ENCODE measurements at places on chromosomes 13 and 19.
A peak's percentile ranks its signal among the peaks of the same experiment; 100 is the strongest.

DNA sequence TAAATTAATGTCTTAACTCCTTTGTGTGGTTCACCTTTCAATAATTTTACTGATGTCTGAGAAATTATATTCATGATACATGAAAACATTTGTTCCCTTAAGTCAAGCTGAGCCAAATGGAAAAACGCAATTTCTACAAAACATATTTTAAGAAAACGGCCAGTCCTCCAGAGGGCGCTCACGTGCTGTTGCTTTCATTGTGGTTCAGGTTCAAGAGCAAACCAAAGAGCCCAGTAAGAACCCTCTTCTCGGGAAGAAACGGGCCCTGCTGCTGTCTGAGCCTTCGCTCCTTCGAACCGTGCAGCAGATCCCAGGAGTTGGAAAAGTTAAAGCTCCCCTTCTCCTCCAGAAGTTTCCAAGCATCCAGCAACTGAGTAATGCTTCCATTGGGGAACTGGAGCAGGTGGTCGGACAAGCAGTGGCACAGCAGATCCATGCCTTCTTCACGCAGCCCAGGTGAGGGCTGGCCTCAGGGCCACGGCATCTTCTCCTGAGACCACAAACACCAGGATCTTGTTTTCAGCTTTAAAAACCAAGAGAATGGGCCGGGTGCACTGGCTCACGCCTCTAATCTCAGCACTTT is 4.3 kb downstream of the FAAP24 start:
- peak; percentile 84 for DNase-seq

- DNase-seq: peak; percentile 88
Measured at GRCh38 chr13:48194379-48194754, 38.6 kb upstream of the ITM2B start.

- no peak for DNase-seq
Measured at GRCh38 chr13:36074659-36075058, 56.5 kb downstream of the DCLK1 start.

- no peak for DNase-seq
Measured at GRCh38 chr13:58767566-58767965, 1136.0 kb downstream of the PCDH17 start.

GRCh38 chr13:69373747-69374425 is 733.7 kb upstream of the ATXN8OS start:
- DNase-seq: no peak

- no peak for DNase-seq
Measured at GRCh38 chr13:113661509-113661908, 3.5 kb upstream of the ATP4B start.

DNA sequence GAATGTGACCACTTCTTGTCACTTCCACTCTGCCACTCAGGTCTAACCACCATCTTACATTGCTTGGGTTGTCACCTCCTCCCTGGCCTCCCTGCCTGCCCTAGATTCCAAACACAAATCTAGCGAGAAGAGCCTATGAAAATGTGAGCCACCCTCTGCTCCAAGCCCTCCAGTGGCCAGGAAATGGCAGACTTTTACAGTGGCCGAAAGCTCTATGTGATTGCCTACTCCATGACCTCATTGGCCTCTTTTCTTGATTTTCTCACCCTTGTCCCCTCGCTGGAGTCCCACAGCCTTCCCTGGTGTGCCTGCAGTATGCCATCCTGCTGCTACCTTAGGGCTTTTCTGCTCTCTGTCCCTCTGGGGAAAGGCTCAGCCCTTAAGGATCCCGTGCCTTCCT is 84.2 kb downstream of the LRCH1 start:
- DNase-seq: no peak

DNA sequence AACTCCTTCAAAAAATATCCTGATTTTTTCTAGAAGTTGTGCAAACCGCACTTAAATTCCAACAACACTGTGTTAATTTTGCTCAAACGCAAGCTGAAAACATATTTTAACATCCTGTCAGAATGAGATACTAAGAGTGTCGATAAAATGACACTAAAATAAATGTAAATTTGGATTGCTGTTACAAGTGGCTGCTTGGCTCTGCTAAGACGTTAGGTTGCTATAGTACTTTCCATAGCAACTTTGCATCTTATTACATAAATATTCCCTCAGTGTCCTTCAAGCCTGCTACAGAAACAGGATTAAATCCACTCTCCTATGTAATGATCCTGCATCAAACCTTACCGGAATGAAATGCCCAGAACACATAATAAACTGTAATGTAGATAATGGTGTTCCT is 292.1 kb downstream of the DNAJC15 start:
- DNase-seq: no peak

DNA sequence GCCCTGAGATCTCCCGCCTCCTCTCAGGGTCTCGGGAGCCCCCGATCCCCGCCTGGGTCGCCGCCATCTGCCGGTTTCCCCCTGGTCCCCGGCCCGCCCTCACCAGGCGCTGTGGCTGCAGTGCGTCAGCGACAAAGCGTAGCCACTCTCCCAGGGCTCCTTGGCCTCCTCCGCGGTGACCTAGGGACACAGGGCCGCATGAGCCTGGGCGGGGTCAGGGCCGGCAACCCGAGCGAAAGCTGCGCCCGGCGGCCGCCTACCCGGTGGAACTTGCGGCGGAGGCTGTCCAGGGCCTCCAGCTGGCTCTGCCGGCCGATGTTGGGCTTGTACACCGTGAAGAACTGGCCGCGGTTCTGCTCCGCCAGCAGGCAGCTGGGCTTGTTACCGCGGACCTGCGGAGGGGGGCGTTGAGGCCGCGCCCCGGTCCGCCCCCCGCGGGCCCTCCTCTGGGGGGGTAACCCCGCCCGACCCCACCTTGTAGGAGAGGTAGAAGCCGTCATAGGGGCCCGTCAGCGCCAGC is 5.3 kb downstream of the GPX4 start:
- no peak for DNase-seq

- peak; percentile 86 for DNase-seq
Measured at GRCh38 chr19:49335071-49335783, at the start of gene CD37. Gene CD37, plus strand, starts transcription at chr19:49335406. Its CDS starts 135 bp downstream, at chr19:49335541.

GRCh38 chr19:20565321-20566018 is at the start of gene ZNF737:
Gene ZNF737, minus strand, starts transcription at chr19:20565781. Its CDS starts 141 bp downstream, at chr19:20565640.
- peak; percentile 96 for DNase-seq

DNA sequence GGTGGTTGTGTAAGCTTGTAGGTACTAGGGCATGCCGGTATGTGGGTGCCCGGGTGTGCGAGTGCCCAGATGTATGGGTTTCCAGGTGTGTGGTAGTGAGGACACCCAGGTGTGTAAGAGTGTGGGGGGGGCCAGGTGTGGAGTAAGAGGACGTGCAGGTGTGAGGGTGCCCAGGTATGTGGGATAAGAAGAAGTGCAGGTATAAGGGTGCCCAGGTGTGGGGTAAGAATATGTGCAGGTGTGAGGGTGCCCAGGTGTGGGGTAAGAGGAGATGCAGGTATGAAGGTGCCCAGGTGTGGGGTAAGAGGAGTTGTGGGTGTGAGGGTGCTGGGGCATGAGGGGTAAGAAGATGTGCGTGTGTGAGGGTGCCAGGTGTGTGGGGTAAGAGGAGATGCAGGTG is 14.3 kb downstream of the MARK4 start:
- DNase-seq: no peak

GRCh38 chr13:51068501-51068900 is 42.6 kb downstream of the C13orf42 start:
- no peak for DNase-seq

DNA sequence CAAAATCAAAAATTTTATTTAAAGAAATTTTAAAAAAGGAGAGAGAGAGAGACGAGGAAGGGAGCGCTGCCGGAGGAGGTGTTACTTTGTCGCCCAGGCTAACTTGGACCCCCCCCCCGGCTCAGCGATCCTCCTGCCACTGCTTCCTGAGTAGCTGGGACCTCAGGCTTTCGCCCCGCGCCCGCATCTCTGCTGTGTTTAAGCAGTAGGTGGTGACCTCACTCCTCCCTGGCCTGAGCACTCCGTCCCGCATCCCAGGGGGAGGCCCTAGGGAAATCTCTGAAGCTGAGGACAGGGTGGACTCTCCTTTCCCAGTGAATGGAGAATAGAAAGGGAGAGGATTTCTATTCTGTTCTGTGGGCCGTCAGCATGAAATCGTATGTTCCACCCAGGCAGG is 485 bp upstream of the ZNF845 start:
- peak; percentile 26 for DNase-seq

- peak; percentile 1 for DNase-seq
Measured at GRCh38 chr19:23882493-23882892, 32.2 kb upstream of the ZNF726 start.

DNA sequence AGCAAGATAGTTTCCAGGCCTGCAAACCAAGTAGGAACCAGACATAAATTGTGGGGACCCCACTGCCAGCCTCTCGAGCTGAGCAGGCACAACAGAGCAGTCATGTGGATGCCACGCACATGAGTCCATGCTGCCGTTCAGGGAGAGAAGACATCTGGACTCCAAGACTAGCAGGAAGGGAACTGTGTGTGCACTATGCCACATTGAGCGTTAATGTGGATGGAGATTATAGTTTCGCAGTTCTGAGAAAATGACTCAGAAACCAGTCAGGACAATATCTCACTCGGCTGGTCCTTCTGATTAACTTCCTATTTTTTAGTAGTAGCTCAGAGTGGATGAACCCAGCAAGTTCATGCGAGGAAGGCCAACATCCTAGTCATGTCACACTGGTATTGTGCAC is 124.9 kb downstream of the CRYL1 start:
- peak; percentile 88 for DNase-seq

GRCh38 chr13:33089311-33089710 is 73.1 kb downstream of the KL start:
- no peak for DNase-seq

- no peak for DNase-seq
Measured at GRCh38 chr13:99514801-99515200, 13.5 kb downstream of the TM9SF2 start.
